SHP77 (cell line): ENCODE measurements at places on chromosomes 7 and 10.

GRCh38 chr10:124119946-124120345, 26.5 kb upstream of the CHST15 start:
- no peak for DNase-seq

DNA sequence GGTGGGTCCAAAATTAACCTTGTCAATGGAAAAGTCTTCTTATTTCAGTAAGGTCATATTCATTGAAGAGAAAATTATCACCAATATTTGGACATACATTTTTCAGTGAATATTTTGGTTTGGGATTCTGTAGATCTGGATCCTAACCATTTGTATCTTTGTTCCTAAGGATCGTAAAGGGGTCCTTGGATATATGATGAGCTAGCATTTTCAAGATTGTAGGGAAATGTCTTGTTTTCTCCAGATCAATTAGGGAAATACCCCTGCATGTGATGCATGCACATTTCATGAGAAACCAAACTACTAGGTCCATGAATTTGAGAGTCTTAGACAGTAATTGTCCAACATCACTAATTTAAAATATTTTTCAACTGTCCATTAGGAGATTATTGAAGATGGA, 18.0 kb downstream of the DNTT start:
- no peak for DNase-seq

DNA sequence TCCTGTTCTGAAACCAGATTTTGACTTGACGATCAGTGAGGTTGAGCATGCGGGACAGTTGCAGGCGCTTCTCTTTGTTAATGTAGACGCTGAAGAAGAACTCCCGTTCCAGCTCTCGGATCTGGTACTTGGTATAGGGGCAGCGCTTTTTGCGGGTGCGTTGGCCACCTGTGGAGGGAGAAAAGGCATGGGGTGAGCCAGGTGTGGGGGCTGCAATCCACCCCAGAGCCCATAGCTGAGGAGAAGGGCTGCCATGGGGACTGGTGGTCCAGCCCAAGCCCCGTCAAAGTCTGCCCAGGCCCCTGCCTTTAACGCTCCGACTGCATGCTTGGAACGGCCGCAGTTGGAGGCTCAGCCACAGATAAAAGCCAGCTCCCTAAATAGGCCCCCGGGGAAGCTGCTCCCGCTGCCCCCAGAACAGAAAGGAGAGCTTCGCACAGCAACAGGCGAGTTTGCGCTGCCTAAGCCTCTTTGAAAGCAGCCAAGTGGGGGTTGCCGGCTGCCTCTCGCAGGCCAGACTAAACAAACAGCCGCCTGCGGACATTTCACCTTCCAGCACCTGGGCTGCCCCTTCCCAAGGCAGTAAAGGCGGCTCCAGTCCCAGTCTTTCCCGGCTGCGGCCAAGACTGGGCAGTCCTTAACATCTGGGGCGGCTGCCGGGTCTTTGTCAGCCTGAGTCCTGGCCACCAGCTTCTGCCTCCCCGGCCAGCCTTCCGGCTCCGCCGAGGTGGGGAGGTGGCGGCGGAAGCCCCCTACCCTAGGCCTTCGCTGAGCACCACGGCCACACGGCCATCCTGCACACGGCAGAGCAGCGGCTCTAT, 2.0 kb downstream of the HOXA11 start:
- no peak for DNase-seq

GRCh38 chr7:75637854-75638593, 100.7 kb downstream of the HIP1 start:
- no peak for DNase-seq

DNA sequence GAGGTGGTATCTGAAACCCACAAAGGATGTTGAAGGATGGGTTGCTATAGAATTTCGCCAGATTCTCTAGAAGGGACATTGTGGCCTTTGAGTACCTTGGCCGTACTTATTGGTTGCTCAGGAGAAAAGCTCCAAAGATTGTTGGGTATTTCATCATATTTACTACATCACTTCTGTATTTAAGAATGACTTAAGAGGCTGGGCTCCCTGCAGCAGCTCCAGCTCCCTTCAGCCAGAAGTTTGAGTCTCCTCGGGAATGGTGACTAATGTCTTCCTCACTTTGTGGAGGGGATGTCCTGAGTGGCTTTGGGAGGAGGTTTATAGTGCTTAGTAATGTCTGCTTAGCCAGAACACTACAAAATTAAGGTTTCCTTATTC, 18.1 kb downstream of the MINDY4 start:
- DNase-seq = no peak

DNA sequence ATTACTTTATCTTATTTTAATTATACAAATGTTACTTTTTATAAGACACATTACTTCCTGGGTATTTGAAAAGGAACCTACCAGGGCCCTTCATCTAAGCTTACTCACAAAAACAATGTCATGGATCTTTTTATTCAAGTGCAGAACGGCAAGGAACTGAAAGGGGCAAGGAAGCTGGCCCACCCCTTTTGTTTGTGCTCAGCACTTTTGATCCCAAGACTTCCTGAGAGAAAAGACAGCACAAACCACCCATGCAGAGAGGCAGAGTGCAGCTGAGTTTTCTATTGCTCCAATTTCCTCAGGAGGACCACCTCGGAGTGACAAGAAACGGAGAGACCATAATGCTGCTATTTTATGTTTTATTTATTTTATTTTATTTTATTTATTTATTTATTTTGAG, 232.0 kb upstream of the NRP1 start:
- DNase-seq = no peak

GRCh38 chr7:41588341-41588740, 114.5 kb downstream of the INHBA start:
- no peak for DNase-seq

DNA sequence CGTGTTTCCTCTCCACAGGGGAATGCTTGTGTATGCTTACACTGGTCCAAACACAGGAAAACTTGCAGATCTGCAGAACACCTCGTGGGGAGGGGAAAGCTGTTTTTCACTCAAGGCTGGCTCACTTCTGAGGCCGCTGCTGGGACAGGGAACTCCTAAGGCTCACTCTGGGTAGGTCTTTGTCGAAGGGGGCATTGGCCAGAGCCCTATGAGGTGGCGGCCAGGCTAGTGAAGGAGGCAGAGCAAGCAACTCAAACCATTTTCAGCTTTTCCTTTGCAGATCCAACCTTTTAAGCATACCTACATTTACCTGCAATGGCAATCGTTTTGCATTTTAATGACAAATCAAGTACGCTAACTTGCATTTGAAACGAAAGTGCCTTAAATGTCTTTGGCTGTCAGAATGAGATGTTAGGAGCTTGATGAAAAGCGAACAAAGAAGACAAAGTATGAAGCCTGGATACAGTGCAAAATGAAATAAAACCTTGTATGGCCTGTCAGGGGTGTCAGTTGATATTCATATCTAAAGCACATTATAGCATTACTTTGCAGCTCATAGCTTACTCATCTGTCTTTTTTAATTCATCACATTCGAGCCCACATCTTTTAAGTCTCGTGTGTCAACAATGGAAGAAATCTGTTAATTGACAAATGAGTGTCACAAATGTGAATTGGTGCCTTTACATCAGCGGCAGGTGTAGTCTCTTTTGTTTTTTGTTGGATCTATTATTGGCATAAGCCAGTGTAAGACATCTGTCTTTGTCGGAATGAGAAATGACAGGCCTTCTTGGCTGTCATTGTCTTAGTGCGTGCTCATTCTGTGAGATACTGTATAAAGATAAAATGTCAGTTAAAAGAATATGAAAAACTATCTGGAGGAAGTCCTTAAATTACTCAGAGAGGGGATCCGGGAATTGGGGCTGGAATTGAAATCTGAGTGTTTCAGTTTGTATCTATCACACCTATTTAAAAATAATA, 30.5 kb downstream of the LRMDA start:
- no peak for DNase-seq

DNA sequence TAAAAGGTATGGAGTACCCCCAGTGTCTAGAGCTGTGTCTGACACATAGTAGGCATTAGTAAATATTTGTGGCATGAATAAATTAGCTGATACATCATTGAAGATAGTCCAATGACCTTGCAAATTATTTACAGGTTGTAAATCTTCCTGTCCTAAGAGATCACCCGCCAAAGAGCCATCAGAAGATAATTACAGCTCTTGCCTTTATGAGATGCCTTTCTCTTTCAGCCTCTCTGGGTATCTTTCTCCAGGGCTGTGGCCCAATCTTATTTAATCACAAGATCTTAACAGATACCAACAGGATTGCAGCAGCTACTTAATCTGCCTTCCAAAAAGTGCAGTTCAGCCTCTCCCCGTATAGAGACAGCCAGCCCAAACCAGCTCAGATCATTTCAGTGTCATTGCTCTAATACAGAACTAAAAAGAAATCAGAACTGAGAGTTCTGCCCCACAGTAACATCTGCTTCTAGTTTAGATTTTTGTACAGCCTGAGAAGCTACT, 41.5 kb downstream of the MYOF start:
- no peak for DNase-seq

DNA sequence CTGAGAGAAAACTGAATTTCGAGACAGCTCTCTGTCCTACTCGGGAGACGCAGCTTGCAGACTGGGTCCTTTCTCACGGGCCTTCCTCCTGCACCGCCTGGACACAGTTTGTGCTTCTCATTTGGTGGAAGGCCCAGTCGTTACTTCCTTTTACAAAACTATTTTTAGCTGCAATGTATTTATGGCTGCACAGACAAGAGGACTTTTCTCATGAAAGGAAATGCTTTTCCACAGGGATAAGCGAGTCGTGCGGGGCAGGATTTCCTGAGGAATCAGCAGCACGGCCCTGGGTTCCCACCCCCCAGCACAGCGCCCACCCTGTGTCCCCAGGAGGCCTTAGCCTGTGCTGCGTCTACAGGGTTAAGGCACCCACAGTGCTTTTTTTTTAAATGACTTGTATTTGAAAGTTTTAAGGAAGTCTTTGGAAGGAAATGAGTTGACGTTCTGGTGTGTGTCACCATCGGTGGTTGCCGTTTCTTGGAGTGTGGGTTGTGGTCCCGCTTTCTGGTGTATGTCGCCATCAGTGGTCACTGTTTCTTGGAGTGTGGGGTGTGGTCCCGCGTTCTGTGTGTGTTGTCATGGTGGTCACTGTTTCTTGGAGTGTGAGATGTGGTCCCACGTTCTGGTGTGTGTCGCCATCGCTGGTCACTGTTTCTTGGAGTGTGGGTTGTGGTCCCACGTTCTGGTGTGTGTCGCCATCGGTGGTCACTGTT, 50.9 kb downstream of the INPP5A start:
- DNase-seq = no peak

DNA sequence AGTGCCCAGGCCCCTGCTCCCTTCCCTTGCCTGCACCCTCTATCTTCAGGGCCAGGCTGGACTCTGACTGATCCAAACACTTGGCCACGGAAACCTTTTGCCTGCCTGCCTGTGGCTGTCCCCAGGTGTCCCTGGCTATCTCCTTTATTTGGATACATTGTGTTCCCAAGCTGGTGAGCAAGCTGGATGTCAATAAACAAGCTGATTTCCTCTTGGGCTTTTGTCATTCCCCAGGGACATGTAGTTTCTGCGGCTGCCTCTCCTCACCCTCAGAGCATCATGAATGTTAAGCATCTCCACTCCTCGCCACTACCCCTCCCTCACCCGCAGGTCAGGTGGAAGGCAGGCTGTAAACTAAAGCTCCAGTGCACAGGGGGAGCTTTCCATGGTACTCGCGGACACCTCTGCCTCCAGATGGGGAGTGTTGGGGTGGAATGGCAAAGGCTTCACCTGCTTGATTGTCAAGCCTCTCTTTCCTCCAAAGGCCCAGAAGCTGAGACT, 6.9 kb downstream of the GHRHR start:
- no peak for DNase-seq

- no peak for DNase-seq
These were observed 121.1 kb downstream of the BBS9 start for GRCh38 chr7:33250421-33250871.

GRCh38 chr7:128389618-128390329, 20.0 kb downstream of the IMPDH1 start:
- DNase-seq = no peak

DNA sequence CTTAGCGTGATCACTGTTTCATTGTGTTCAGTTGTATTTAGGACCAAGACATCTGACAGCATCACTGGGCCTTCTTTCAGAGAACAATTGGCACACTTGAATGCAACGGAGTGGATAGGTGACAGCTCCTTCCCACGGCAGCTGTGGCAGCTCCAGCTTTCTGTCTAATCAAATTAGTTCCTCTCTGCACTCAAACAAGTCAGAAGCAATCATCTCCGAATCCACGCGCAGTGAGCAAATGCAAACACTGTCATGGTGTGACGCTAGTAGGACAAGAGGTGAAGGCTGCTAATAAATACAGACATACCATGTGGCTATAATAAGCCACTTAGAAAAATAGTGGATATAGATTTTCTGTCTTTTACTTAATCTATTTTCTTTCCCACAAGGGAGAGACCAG, 542.4 kb downstream of the ACTR3B start:
- DNase-seq = no peak

GRCh38 chr7:135733603-135734342, 5.8 kb upstream of the SLC13A4 start:
- DNase-seq = no peak

DNA sequence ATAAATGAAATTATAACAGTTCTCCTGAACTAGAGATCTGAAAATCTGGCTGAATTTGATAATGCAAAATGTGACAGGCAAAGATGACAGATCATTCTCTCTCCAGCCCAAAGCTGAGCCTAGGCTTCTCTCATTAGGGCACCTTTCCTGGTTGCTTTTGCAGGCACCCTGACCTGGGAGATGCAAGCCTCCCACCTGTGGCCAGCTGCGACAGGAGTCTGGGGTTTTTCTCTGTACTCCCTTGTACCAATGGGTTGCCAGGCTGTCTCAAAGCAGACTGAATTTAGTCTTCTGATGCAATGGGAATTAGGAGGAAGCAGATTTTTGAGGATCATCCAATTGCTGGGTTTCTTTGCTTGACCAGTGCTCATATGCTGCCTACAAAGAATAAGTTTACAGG, 85.0 kb upstream of the EFCAB10 start:
- DNase-seq = no peak

GRCh38 chr7:54817152-54817551, 58.1 kb upstream of the SEC61G start:
- DNase-seq = no peak

GRCh38 chr10:124180044-124180745, 86.8 kb upstream of the CHST15 start:
- no peak for DNase-seq

DNA sequence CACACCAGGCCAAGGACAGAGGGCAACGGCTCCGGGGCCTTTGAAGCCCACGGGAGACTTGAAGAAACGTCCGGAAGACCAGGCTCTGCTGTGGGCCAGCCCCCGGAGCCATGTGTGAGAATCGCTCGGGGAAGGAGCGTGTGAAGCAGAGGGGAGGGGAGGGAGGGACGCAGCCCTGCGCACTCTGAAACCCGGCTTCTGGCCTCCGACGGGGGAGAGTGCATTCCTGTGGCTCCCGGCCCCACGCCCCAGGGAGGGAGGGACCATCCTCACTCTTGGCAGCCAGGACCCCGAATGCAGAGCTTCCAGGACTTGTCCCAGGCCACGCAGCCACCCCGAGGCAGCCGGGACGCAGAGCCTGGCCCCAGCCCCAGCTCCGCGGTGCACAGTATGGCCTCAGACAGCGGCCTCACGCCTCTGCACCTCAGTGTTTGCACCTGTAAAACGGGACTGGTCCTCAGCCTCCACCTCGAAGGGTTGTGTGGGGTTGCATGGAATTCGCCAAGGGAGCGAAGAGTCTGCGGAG, 67.4 kb downstream of the PDGFA start:
- no peak for DNase-seq

- DNase-seq = peak; percentile 20
These were observed 41.1 kb upstream of the CABCOCO1 start for GRCh38 chr10:61621605-61622051.

GRCh38 chr7:18019555-18019954, 8.1 kb downstream of the PRPS1L1 start:
- DNase-seq = no peak

- DNase-seq = no peak
These were observed 222.3 kb downstream of the SNX10 start for GRCh38 chr7:26513948-26514347.

GRCh38 chr7:129840757-129841156, 112.0 kb downstream of the UBE2H start:
- no peak for DNase-seq
